ENCODE measurements at places on chromosomes 2 and 18.

DNA sequence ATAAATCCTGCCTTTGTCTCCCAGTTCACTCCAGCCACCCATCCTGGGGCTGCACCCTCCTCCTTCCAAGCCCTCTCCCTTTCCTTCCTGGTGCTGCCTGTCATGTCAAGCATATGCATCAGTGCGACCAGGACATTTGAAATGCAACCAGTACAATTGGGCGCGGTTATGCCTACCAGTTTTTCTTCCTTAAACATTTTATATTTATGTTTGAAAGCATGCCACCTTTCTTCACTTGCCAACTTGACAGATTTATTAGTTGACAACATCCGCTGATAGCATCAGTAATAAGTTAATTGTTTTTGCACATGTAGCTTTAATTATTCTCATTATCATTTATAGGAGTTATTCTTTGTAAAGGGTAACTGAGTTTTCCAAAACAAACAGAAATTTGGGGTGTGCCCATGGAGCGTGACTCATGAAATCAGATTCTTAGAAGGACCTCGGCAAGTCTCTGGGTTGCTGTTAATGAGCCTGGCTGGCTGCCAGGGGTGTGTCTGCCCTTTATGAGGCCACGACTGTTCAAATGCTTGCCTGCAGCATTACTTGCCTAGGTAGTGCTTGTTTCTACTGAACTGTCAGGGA is 32.8 kb upstream of the IL1B start:
- no peak for DNase-seq

DNA sequence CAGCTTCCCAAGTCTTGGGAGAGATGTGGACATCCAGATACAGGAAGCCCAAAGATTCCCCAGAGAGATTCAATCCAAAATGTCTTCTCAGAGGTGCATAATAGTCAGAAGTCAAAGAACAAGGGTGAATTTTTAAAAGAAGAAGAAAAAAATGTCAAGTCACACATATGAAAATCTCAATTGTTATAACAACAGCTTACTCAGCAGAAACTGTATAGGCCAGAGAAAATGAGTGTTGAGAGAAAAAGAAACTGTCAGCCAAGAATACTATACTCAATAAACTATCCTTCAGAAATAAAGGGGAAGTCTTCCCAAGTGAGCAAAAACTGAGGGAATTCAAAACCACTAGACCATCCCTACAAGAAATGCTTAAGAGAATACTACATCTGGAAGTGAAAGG is 612.9 kb upstream of the POU3F3 start:
- no peak for DNase-seq

GRCh38 chr2:26735097-26735496 is 29.0 kb upstream of the SLC35F6 start:
- no peak for DNase-seq

DNA sequence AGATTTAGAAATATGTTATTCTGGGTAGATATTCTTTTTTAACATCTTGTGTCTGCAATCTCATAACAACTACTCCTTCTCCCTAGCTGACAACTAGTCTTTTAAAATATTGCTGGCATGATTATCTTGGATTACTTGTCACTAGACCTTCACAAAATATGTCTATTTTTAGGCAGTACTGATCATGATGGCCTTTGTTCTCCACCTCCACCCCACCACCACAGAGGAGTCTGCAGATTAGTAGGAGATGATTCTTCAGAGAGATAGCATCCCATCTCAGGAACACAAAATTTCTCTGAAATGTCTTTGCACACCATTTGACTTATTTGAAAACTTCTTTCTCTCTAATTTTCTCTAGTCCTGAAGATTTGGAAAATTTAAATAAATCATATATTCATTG is 338.1 kb upstream of the SPHKAP start:
- DNase-seq, result no peak

DNA sequence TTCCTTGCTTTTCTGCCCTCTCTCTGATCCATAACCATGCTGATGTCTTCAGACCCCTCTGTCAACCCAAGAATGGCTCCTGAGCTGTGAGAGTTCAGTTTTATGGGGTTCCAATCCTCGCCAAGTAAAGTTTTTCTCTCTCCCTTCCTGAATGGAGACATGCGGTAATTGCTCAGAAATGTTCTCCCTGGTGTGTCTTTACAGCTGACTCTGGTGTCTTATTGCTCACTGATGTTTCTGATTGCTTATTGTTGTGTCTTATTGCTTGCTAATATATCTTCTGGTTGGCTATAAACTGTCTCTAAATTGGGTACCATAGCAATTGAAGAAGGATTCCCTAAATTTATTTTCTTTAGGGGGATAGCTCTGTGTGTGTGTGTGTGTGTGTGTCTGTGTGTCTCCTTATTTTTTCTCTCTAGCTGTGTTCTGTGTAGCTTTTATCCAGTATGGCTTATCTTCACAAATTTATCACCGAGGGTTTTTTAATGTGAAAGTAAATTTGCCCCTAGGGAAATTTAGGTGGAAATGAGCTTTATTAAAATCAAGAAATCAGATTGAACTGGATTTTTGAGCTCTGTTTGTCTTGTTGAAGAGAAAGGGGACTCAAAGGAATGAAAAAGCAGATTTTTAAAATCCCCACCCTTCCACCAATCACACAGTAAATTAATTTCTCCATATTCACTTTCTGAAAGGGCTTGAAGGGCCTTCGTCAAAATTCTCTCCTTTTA is 19.5 kb downstream of the MGAT5 start:
- DNase-seq, result no peak

DNA sequence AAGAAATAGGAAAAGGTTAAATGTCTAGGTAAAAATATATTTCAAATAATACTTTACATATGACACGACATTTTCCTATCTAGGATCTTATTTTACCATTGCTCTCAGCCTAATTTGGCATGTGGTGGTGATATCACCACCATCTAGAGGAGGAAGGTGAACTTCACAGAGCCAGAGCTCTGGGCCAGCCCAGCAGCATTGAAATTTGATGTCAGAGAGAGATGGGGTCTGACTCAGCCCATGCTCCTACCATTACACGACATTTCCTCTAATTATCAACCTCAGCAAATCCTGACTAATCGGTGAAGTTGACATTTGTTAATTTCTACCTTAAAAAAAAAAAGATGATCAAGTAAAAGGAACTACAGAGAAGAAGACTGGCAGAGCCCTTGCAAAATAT is 42.3 kb downstream of the LRRTM4 start:
- no peak for DNase-seq

DNA sequence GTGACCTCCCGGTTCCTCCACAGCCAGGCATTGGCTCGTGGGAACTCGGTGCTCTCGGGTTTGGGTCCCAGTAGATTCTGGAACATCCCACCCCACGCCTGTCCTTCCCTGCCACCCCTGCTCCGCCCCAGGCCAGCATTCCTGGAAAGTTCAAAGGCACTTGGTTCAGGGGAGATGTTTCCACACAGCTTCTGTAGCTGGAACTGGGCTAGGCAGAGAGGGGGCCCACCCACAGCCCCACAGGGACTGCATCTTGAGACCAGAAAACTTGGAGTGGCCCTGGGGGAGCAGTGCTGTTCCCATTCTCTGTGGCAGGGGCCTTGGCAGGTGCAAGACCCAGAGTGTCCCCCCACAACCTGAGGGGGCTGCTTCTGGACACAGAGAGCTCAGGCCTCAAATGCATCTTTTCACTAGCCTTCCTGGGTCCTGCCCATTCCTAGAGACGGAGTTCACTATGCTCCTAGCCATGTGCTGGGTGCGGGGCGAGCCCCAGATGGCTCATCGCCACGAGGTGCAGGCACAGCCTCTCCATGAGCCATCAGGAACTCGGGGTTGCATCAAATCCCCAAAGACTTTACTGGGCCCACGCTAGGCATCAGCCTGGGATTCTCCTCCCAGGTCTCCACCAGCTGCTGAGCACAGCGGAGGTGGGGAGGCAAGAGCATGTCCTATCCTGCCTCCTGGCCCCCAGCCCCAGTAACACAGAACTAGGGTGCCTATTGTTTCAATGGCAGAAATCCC is 68.7 kb downstream of the ZFP36L2 start:
- no peak for DNase-seq

GRCh38 chr2:181224866-181225265 is 232.3 kb upstream of the ITGA4 start:
- no peak for DNase-seq

- no peak for DNase-seq
Observed at GRCh38 chr2:183123117-183123958, 905 bp upstream of the NUP35 start.

DNA sequence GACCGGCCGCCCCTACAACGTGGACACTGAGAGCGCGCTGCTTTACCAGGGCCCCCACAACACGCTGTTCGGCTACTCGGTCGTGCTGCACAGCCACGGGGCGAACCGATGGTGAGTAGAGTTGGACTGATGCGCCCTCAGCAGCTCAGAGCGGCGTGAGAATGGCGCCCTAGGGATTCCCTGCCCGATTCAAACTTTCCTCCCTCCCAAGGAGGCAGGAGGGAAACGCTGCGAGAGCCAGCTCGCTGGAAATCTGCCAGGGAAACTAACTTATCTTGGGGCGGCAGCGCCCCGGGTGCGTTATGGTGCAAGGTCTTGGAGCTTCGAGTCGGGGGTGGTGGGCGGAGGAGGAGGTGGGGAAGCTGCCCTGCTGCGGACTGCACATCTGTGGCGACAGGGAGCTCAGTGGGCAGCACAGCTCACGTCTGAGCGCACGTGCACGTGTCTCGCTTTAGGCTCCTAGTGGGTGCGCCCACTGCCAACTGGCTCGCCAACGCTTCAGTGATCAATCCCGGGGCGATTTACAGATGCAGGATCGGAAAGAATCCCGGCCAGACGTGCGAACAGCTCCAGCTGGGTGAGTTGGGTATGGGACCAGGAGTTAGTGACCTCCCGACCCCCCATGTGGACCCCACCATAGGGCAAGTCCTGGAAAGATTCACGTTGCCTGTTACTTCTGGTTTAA is 697 bp downstream of the ITGA4 start:
- DNase-seq, result peak; percentile 78

- no peak for DNase-seq
Observed at GRCh38 chr2:112794131-112794733, 9.9 kb upstream of the IL1A start.

- no peak for DNase-seq
Observed at GRCh38 chr2:27013738-27014137, 19.0 kb upstream of the TMEM214 start.

DNA sequence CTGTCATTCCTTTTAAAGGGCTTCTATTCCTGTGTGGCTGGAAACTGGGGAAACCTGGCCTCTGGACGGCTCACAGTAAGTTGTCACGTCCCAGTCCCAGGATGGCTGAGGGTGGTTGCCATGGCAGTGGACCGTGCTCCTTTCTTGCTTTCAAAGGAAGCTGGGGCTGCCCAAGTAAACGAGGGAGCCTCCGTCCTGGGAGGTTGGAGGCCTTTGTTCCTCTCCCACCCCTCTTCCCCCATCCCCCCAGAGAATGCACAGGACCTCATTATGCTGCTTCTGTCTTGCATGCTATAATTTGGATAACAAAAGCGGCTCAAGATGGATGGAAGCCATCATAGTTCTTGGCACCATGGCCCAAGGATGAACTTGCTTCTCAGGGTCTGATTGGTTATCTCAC is 325.5 kb upstream of the HS6ST1 start:
- peak; percentile 20 for DNase-seq
